ENCODE measurements at places on chromosomes 6 and 20.

GRCh38 chr20:52056203-52057062 is 135.1 kb downstream of the ZFP64 start:
- no peak for DNase-seq

DNA sequence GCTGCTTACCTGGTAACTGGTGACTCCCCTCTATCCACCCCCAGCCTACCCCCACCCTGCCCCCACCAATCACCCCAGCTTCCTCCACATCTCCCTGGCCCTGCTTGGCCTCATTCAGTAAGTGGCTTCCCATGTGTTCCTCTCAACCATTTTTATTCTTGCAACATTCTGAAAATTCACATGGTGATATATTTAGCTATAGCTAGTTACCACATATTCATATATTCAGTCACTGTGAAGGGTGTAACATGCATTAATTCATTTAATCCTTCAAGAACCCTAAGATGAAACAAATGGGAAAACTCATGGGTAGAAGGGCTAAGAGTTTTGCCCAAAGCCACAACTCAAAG is 95.4 kb upstream of the CEP85L start:
- no peak for DNase-seq

- DNase-seq: no peak
These were observed 29.5 kb upstream of the IFNGR1 start for GRCh38 chr6:137248702-137249101.

GRCh38 chr6:122677406-122677805 is 67.2 kb downstream of the PKIB start:
- no peak for DNase-seq

- DNase-seq: no peak
These were observed 637.4 kb downstream of the CD109 start for GRCh38 chr6:74333406-74333805.

DNA sequence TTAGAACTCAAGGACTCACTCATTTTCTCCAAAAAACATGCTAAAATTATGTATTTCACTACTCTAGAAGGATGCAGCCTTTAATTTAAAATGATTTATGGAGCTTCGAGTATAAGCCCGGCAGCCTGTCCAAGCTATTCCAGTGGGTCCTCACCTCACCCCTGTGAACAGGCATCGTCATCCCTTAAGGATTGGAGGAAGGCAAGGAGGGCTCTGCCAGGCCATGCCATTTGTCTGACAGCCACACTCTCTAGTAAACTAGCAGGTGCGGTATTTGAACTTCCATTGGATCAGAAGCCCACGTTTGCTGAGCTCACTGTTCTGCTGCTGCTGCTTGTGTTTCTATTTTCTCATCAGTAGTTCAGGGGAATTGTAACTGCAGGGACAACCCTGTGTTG is 39.8 kb upstream of the NAA20 start:
- DNase-seq: no peak

DNA sequence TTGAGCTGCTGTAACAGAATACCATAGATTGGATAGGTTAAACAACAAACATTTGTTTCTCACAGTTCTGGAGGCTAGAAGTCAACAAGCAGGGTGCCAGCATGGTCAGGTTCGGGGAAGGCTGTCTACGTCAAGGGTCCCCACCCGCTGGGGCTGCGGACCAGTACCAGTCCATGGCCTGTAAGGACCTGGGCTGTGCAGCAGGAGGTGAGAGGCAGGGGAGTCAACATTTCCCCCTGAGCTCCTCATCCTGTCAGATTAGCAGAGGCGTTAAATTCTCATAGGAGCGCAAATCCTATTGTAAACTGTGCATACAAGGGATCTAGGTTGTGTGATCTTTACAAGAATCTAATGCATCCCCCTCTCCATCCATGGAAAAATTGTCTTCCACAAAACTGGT is 3.8 kb downstream of the ADGB start:
- DNase-seq: no peak
